ENCODE measurements at places on chromosomes 5 and 9.

DNA sequence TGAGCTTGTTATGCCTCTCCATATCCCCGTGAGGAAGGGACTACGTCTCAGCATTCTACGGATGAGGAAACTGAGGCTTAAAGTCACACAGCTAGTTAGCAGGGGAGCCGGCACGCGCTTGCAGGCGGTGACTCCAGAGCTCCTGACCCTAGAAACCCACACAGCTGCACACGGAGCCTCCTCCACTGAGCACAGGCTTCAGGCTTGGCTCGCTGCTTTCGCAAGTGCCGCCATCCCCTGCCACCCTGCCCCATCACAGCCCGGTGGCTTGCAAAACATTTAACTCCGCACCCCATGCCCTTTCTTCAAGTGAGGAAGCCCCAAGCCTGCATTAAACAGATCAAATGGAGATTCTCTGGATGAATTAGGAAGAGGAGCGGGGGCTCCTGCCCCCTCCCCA is 138.3 kb downstream of the HSD17B3 start:
- no peak for DNase-seq

- no peak for DNase-seq
These were observed 42.5 kb downstream of the ALG2 start for GRCh38 chr9:99178912-99179872.

DNA sequence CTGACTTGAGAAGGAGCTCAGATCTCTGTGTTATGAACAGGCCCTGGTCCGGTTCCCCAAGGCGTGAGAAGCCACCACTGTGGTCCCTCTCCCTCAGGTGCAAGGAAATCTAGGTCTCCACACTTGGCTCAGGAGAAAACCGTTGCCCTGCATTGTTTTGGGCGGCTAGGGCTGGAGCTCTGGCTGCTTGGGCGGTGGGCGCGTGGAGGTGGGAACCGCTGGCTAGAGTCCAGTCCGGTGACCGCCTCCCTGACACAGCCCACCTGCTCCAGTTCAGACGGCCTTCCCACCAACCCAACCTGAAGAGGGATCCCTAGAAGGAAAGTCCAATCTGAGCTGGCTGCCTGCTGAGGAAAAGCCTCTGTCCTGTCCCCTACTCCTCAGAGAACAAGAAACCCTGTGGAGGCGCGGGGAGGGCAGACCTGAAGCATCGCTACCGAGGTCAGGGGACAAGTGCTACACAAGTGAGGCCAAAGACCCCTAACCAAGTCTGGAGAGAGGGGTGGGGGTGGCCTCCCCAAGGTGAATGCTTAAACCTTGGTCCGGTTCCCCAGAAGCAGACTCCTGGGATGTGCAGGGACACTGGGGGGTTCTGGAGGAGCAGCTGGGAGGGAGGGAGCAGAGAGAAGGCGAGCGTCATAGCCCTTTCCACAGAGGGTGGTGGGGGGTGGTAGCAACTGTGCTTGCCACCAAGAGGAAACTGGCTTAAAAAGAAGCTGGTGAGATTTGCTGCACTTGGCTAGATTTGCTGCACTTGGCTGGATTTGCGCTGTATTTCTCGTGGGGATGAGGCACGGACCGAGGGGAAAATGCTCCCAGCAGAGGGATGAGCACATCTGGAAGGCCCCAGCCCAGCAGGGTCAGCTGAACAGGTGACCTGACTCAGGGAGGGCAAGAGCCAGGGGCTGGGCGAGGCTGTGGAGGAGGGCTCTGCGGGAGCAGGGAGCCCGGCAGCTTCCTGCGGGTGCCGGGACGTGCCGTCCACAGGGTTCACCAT is 65.2 kb downstream of the RAPGEF1 start:
- no peak for DNase-seq

- DNase-seq = no peak
These were observed 96.5 kb upstream of the PHYKPL start for GRCh38 chr5:178328826-178329730.

GRCh38 chr5:132747616-132748440 is 602 bp downstream of the CCNI2 start:
- no peak for DNase-seq

- DNase-seq = no peak
These were observed 10.8 kb downstream of the KLF4 start for GRCh38 chr9:107478805-107479204.

DNA sequence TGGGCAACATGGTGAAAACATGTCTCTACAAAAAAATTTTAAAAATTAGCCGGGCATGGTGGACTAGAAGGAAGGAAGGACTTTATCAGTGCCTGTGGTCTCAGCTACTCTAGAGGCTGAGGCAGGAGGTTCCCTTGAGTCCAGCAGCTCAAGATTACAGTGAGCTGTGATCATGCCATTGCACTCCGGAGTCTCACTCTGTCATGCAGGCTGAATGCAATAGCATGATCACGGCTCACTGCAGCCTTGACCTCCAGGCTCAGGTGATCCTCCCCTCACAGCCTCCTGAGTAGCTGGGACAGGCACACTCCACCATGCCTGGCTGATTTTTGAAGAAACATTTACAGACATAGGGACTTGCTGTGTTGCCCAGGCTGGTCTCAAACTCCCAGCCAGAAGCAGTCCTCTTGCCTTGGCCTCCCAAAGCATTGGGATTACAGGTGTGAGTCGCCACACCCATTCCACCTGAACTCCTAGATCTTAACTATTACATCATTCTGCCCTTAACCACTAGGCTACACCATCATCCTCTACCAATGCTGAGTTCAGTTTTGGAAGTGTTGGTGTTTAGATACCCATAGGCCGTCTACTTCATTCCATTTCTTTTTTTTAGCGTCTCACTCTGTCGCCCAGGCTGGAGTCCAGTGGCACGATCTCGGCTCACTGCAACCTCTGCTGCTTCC is 2.0 kb upstream of the URM1 start:
- DNase-seq = no peak

- no peak for DNase-seq
These were observed 6.9 kb upstream of the NIPSNAP3A start for GRCh38 chr9:104740621-104741020.

DNA sequence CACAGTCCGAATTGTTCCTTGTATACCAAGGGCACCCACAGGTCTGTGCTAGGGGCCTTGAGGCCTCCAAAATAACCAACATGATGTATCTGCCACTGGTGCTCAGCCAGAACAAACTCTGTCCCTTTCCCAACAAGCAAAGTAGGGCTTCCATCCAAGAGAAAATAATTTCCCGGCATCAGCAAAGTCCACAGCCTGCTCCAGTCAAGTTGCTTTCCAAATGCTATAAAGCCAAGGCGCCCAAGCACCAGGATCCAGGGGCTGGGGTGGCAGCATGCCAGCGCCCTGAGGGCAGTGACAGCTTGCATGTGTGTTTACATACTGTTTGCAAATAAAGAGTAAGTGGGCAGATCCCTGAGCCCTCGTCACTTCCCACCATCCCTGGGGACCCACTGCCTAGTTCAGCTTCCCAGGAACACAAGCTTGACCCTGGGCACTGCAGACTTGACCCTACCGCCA is 155.9 kb downstream of the ERCC6L2 start:
- DNase-seq = peak; percentile 28

DNA sequence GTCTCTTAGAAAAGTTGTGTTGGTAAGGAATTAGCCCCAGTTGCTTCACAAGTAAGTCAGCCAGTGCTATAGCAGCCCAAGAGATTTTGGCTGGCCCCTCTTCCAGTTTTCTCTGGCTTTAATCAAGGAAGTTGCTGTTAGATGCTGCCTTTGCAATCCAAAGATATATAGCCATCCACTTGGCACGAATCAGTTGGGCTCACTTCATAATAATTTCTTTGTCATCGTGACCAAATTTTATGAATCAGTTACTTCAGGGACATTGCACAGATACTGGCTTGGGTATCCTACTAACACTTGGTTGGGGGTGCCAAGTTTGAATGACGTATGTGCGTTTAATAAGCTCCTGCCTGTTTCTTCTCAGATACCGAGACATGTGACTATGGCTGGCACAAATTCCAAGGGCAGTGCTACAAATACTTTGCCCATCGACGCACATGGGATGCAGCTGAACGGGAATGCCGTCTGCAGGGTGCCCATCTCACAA is 81.5 kb downstream of the VCAN start:
- peak; percentile 15 for DNase-seq

DNA sequence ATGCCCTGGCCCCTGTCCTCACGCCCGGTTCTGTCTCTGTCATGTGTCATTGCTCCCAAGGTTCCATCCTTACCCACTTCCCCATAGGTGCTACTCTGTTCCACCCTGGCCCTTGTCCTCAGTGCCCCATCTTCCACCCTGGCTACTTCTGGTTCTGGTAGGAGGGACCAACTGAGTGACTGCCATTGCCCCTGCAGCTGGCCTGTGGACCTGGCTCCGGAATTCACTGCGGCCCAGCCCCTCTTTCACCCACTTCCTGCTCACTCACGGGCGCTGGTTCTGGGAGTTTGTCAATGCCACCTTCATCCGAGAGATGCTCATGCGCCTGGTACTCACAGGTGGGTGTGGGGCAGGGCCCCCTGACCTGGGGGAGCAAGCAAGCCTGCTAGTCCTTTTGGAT is 7.4 kb downstream of the PTGS1 start:
- DNase-seq = no peak

DNA sequence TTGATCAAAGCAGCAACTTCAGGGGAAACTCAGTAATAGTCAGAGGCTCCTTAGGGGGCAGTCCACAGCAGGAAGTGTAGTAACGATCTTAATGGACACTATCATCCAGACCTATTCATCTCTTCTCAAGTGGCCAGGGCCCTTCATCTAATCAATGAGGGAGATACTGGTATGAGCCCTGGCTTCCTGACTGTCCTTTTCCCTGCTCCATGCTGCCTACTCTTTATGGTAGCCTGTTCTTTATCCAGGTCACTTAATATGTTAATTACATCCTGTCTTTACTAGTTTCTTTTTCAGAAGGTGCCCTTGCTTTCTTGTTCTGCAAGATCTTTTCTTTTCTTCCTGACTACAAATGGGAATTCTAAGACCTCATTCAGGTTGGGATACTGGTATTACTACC is 197.1 kb downstream of the CAVIN4 start:
- DNase-seq = no peak

DNA sequence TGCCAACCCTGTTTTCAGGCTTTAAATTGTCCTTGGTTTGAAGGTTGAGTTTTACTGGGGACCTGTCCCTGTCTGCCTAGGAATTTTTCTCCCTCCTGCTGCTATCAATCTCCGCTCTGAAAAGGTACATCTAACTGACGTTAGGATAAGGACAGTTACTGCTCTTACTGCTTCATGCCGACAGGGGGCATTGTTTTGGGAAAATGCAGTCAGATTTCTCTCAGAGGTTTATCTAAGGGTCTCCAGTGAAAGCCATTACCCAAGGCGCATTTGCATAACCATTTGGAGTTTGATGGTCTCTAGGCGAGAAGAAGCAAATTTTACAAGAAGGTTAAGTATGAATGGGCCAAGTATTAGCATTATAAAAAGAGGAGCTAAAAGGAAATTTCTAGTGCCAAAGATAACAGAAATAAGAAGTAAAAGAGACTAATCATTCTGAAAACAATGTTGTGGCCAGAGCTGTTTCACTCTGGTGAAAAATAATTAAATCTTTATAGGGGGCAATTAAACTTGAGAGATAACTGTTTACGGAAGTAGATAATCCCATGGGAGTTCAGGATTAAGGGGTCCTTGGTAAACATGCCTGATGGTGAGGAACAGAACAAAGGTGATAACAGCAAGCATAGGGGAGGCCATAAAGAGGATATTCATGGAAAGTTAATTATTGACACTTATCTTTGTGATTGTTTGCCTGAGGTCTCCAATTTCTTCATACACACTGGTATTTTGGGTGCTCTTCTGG is 605.0 kb downstream of the MTRR start:
- no peak for DNase-seq

DNA sequence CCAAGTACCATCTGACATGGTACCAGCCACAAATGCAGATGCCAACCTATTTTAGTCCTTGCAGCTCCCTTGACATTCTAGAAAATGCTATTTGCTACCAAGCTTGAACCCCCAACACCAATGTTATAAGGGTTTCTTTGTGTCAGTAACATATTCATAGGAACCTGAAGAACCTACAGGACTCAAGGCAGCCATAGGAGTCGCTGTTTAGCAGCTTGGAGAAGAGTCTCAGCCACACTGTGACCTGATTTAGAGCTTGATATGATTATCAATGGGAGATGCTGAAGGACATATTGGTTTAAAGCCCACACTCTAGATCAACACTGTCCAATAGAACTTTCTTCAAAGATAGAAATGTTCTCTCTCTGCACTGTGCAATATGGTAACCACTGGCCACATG is 6.4 kb upstream of the ZFR start:
- no peak for DNase-seq

DNA sequence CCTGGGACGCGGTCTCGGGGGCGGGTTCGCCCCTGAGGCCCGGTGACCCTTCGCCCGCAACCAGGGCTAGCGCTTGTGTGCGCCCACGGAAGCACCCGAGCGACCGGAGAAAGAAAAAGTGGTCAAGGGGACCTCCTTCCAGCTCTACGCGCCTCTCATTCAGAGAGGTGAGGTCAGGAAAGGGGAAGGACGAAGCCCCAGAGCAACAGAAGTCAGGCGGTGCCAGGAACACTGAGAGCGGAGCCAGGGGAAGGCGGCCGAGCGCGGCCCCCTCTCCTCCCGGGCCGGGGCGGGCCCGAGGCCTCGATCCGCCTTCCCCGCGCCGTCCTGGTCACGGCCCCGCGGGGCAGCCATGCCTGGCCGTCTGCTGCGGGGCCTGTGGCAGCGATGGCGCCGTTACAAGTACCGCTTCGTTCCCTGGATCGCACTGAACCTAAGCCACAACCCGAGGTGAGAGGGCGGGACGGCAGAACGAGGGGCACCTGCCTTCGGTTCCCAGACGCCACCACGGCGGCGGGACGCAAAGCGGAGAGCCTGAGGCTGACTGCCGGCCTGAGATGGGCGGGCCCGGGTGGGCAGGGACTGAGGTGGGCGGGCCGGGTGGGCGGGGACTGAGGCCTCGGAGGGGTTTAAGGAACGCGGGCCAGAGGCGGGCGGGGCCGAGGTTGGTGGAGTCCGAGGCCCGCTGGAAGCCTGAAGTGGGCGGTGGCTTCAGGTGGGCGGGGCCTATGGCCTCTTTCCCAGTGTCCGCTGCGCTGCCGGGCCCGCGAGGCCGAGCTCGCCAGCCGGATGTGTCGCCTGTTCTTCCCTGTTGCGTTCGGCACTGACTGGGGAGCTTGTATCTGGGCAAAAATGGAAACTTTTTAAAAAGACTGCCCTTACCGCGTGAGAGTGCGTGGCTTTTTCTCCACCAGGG is at the start of gene SETD9:
Gene SETD9 (plus strand): TSS at position 303 of the 916 bp plus-strand sequence. CDS start 50 bp downstream, at position 353.
- peak; percentile 98 for DNase-seq

DNA sequence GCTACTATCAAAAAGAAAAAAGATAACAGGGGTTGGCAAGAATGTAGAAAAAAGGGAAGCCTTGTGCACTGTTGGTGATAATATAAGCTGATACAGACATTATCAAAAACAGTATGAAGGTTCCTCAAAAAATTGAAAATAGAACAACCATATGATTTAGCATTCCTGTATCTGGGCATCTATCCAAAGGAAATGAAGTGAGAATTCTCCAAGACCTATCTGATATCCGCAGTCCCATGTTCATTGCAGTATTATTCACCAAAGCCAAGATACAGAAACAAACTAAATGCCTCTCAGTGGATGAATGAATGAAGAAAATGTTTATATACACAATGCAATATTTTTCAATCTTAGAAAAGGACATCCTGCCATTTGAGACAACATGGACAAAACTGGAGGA is 1943.3 kb downstream of the MAT2B start:
- no peak for DNase-seq

GRCh38 chr9:130271473-130271872 is 5.9 kb downstream of the HMCN2 start:
- DNase-seq = no peak
